Adrenal gland (tissue), 19 donors: ENCODE measurements at places on chromosomes 6 and 20. TPM values are rescaled to one million over a fixed set of nuclear protein-coding genes. Genes with fewer than 3 reads are reported as not detected.
A peak's percentile ranks its signal among the peaks of the same experiment; 100 is the strongest.

DNA sequence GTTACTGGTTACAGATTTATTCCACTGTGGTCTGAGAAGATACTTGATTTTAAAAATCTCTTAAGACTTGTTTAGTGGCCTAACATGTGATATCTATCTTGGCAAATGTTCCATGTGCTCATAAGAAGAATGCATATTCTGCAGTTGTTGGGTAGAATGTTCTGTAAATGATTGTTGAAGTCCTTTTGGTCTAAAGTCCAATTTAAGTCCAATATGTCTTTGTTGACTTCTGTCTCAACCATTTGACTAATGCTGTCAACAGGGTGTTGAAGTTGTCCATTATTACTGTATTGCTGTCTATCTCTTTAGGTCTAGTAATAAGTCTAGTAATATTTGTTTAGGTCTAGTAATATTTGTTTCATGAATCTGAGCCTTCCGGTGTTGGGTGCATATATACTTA is 387.8 kb upstream of the RUNX2 start:
- DNase-seq = no peak

DNA sequence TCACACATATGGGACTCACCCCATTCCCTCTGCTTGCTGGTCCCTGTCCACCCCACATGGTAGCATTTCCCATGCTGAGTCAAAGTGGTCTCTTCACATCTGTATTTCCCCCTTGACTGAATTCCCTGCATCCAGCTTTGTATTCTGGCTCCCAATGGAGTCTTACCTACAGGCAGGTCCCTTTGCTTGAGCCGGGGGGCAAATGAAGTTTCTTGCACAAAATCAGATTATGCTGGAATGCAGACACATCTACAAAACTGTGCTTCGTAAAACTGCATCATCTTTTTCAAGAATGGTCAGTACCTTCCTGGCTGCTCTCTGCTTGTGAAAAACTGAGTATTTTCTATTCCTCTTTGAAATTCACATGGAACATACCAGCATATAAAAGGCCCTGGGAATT is 32.1 kb upstream of the BCAS1 start:
- DNase-seq = no peak

DNA sequence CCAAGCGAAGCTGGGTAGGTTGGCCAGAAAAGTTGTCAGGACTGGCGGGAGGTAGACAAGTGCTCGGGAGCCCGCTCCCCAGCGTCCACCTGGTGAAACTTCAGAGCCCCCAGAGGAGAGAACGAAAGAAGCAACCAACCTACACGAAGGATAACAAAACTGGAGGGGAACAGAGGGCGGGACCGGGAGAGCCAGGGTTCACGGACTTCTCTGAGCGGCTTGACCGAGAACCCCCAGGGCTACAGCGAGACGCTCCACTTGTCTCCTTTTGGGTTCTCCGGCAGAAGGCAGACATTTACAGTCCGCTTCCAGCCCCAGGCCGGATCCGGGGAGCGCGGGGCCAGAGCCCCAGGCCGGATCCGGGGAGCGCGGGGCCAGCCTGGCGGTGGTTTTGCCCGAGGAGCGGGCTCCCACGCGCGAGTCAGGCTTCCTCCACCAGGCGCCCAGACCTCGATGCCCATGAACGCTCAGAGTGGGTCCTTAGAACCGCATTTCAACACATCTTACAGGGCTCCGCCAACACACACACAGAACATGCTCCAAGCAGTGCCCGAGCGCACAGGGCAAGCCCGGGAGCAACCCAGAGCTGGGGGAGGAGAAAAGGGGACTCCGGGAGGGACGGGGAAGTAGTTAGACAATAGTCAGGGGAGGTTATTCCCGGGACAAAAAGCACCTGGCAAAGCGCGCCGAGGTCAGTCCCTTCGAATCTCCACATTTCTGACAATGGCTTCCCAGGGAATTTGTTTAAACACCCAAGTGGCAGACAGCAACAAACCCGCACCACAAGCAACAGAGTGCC is 1.1 kb downstream of the PTPRK start:
- DNase-seq = peak; percentile 34

DNA sequence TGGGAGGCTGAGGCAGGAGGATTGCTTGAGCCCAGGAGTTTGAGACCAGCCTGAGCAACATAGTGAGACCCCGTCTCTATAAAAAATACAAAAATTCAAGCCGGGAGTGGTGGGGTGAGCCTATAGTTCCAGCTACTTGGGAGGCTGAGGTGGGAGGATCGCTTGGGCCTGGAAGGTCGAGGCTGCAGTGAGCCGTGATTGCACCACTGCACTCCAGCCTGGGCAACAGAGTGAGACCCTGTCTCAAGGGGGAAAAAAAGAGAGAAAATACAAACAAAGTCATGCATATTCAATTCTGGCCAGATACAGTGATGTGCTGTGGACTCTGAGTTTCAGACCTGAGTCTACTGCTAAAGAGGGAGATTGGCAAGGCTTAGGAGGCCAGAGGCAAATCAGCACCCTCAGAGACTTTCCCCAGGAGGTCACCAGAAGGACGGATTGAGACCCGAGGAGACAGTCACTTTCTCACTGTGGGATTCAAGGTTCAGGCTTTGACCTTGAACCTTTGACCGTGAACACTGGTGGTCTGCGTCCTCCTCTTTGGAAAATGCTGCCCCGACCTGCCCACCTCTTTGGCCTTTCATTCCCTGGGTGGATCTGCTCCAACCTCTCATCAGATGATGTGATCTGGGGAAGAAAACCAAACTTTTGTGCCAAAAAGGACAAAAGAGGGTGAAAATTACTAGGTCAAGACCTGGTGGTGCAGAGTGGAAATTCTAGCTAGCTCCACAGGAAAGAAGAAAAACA is 31.2 kb downstream of the TGM2 start:
- peak; percentile 4 for DNase-seq

DNA sequence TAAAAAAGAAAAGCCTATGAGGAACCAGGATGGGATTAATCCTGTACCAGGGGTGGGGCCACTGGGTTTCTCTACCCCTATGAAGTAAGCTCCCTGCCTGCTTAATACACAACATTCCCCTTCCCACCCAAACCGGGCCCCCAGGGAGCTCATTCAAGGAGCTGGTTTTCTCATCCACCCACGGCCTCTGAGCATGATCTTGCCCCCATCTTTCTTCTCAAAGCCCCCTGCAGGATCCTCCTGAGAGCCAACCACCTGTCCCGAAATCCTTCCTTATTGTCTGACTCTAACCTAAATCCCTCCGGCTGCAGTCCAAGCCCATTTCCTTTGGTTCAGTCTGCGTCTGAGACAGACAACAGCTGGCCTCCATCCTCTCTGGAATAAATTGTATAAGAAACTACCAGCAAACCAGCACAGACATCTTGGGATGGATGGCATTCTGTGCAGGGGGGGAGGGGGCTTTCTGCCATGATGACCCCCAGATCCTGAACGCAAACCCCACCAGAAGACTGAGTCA is 21.0 kb downstream of the KCNK5 start:
- DNase-seq = no peak

GRCh38 chr6:112181130-112181529 is 73.2 kb downstream of the LAMA4 start:
- DNase-seq = no peak

- no peak for DNase-seq
Measured at GRCh38 chr6:113178349-113178748, 678.8 kb upstream of the MARCKS start.

- DNase-seq = no peak
Measured at GRCh38 chr6:30837870-30838269, 46.4 kb upstream of the DDR1 start.

DNA sequence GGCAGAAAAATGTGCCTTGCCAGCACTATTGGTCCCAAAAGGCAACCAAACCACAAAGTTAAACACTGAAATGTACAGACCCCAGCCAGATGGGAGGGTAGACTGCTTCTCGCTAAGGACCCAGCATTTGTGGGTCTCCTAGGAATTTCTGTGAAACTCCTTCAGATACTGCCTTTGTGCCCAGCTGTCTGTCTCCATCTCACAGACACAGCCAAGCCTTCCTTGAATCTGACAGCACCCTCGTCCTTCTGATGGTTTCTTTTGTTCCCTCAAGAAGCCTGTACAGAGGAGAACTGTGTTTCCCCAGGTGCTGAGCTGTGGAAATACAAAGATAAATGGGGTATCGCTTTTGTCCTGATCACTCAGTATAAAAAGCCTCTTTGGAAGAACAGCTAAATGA is 254.0 kb upstream of the TAB2 start:
- no peak for DNase-seq

- DNase-seq = no peak
Measured at GRCh38 chr6:97176468-97176867, 106.5 kb downstream of the MMS22L start.

GRCh38 chr20:62856931-62857619 is 4.5 kb downstream of the TCFL5 start:
- DNase-seq = no peak

DNA sequence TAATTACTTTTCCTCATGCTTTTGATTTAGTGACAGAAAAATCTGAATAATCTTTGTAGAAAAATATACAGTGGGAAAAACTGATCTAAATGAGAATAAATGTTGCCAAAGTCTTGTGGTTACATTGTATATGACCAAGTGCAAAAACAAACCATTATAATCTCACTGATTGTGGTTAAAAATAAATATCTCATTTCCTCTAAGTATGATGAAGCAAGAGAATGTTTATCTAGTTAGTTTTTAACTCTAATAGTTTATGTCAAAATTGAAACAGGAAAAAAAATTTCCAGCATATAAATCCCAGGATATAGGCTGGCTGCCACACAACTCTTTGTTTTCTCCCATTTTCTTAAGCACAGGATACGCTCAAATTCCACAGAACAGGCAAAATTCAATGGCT is 392.7 kb upstream of the ID4 start:
- DNase-seq = no peak

DNA sequence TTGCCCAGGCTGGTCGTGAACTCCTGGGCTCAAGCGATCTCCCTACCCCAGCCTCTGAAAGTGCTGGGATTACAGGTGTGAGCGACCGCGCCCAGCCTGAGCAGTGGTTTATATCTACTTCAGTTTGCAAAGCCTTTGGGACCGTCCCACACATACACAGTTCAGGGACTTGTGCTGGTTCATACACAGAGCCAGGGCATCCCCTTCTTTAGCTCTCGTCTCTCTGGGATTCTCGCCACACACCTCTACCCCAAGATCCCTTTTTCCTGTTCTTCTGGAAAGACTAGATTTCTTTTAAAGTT is 12.5 kb downstream of the CAP2 start:
- DNase-seq = no peak

DNA sequence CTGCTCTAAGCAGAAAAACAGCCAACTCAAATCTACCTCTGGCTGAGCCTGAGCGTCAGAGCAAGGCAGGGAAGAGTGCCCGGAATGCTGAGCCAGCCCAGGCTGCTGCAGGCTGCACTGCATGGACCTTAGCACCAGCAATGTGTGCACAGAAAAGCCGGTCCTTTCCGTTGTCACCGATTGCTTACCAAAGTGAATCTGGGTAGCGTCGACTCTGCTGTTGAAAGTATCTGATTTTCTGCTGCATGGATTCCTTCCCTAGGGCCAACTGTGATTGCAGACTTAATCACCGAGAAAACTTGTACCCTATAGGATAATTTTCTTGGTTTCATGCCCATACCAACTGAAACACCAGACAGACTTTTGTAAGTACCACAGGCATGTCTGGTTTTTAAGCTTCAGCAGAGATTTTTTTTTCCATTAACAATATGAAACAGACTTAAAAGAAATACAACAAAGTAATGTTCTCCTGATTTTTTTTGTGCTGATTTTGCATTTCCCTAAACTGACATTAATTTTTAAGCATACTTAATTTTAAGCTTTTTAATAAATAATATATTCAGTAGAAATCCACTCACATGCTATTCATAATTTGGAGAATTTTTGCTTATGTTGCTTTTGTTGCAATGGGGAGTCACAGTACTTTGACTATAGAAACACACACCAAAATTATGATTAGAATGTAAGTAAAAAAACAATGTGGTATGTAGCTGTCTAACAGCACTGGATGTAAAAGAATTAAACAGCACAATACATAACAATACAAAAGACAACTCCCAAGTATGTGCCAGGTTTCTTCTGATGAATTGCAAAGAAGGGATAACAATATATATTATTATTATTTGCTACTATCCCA is 218.0 kb downstream of the THBS2 start:
- DNase-seq = no peak

GRCh38 chr6:168157272-168158212 is 78.5 kb upstream of the FRMD1 start:
- DNase-seq = no peak

DNA sequence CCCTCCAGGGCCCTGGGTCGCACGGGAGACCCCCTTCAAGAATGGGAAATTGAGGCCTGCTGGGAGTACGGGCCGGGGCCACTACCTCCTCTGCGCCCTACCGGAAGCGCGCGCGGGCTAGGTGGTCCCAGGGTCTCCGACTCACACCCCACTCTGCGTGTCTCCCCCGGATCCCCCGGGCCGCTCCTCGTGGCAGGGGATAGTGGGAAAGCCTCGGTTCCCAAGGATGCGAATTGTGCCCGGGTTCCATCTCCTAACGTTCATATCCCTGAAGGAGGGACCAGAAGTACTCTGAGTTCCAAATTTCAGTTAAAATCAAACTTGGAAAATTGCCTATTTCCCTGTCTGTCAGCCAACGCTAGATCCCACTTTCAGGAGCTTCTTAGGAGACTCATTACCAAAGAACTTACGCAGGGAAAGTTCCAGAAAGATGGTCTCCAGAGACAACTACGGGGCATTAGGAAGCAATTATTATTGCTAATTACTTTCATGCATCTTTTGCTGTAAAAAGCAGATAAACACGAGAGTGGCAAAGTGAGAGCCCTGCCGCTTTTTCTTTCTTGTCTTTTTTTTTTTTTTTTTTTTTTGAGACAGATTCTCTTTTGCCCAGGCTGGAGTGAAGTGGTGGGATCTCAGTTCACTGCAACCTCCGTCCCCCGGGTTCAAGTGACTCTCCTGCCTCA is 858 bp downstream of the FAM83D start:
- DNase-seq = no peak

DNA sequence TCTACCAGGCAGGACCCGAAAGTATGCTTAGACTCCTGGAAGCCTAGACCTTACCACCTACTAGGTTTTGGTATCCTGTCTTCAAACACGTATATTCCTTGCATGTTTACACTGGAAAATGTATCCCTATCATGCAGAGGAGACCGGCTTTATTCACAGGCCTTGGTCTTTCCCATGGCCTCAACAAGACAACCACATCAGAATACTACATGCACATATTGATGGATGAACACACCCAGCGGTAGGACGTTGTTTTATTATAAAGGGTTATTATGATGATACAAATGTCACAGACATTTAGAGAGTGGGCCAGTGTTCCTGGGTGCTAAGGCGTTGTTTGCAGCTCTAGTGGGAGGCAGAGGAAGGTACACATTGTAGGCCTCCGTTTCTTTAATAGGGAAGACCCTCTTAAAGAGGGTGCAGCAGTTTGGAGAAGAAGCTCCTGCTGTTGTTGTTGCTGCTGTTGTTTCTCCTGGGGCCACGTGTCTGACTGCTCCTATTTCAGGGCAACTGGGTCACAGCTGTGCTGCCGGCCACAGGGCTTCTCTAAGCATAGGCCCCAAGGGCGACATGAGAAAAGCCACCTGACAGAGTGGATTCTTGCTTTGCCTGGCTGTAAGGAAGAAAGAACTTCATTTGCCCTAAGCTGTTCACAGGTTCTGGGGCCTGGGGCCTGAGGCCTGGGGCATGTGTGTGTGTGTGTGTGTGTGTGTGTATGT is 98.3 kb upstream of the SASH1 start:
- no peak for DNase-seq

PPP1R16B gene
- 6.7 TPM for total RNA-seq

KHDC1L gene
- total RNA-seq = not detected

MYH7B gene
- total RNA-seq = 0.20 TPM

RAD21L1 gene
- not detected for total RNA-seq

TMEM217 gene
- 2.1 TPM for total RNA-seq

SCRT2 gene
- not detected for total RNA-seq

ABRACL gene
- total RNA-seq = 8.8 TPM

OLIG3 gene
- not detected for total RNA-seq

HCRTR2 gene
- not detected for total RNA-seq
